Cerebellum (tissue), 4 donors: ENCODE measurements at places on chromosomes 11 and 22. TPM values are rescaled to one million over a fixed set of nuclear protein-coding genes. Genes with fewer than 3 reads are reported as not detected.

GRCh38 chr11:34276352-34276864 lies 81.4 kb downstream of the ABTB2 start:
- no peak for DNase-seq

DNA sequence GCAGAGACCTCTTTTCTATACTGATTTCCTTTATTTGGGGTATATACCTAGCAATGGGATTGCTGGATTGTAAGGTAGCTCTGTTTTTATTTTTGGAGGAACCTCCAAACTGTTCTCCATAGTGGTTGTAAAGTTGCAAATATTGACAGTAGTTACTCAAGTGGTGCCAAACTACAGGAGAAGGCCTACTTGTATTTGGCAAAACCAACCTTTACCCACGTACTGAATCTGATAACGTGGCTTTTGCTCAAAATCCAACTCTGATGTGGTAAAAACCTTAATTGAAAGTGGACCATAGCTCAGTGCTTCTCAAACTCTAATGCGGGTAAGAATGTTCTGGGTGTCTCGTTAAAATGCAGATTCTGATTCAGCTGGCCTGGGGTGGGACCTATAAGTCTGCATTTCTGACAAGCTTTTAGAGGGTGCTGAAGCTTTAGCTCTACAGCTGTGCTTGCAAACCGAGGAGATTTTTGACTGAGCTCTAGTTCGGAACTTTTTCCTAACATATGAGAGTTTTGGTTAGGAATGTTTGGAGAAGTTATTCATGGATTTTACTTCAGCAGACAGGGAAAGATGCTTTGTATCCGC lies 69.8 kb downstream of the PACS1 start:
- DNase-seq, result no peak

The RAG2 gene
- total RNA-seq, result not detected

DNA sequence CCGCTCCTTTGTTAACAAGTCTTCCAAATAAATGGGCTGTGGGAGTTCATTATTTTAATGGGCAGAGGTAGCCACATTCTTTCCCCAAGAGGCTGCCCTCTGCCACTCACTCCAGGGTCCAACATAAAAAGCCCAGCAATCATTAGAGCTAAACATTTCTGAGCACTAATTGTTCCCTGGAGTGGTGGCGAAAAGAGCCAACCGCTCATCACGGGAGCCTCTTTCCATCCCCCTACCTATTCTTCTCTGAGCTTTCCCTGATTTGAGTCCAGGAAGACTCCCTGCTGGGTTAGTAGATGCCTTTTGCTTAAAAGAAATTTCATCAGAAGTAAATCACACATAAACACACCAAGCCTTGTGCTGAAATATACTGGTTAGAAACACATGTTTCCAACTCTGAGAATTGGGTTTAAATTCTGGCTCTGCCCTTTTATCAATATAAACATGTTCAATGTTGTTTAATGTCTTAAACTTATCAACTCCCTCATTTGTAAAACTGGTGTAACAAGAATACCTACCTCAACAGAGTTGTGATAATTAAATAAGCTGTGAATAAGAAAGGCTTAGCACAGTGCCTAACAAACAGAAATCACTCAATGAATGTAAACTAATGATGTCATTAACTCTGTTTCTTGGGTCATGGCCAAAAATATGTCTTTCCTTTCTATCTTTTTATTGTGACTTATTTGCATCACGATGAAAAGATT lies at the start of gene OR5A2:
Gene OR5A2, minus strand, starts transcription at position 53 of the 707 bp plus-strand sequence. CDS start 3,460 bp downstream, outside the sequence.
- DNase-seq, result no peak

- DNase-seq, result no peak
These were observed 26.1 kb upstream of the BAIAP2L2 start for GRCh38 chr22:38136607-38137006.

- no peak for DNase-seq
These were observed 107.8 kb downstream of the FAR1 start for GRCh38 chr11:13776134-13776815.

The DEPDC7 gene
- total RNA-seq, result 7.3 TPM

GRCh38 chr22:29798318-29798717 lies 31.1 kb downstream of the UQCR10 start:
- DNase-seq, result no peak
